Activated T-helper 17 cell treated with anti-CD3 and anti-CD28 coated beads, Interleukin-2, amount 50 U/mL, for 72 hours (primary cell): ENCODE measurements at places on chromosomes 13 and 19.

- no peak for ATAC-seq
These were observed 1.6 kb upstream of the ZBTB7A start for GRCh38 chr19:4068047-4068966.

- ATAC-seq, result peak; percentile 97
These were observed at the start of gene LRRC63 for GRCh38 chr13:46211483-46212351. TSS of gene LRRC63 (plus strand) at chr13:46211928. CDS start at chr13:46213035, 1,107 bp downstream.

GRCh38 chr13:46698910-46699460, 98.0 kb downstream of the ESD start:
- ATAC-seq, result no peak

DNA sequence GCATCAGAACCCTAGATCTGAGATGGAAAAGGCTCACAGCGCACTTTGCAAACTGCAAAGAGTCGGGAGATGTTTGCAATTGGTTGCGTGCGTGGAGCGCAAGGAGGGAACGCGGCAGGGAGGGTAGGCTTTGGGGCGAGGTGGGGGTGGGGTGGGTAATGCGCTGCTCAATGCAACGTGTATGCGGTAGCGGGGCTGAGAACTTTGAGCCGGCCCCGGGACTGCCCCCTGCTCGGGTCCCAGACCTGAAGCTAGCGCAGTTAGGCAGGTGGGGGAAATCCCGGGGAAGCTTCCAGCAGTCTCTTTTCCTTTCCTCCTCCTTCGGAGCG, 971 bp downstream of the FOSB start:
- ATAC-seq, result peak; percentile 49

- no peak for ATAC-seq
These were observed 4.7 kb upstream of the PRMT1 start for GRCh38 chr19:49672131-49672919.

DNA sequence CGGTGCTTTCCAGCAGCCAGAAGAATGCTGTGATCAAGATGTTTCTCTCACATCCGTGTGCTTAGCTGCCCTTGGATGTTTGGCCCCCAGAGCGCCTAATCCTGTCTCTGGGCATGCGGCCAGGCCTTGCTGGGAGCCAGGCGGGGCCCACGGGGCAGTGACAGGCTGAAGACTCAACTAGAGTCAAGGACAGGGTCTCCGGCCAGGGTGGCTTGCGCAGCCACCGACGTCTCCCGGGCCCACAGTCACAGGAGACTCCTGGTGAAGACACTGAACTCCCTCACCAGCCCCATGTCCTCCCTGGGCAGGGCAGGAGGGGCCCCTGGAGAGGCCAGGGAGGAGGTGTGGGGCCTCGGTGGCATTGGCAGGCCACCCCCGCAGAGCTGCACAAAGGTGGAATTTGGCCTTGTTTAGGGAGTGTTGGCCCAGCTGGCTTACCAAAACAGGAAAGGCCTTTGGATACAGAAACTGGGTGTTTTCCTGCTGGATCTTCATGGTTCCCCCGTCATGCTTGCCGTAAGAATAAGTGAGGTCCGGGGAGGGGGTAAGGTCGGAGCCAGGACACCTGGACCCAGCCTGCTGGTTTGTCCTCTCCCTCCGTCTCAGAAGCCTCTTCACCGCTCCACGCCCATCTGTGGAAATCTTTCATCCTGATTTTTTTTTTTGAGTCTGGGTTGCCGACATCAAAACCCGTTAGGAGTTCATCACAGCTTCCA, 10.0 kb upstream of the NDUFS7 start:
- no peak for ATAC-seq

GRCh38 chr13:113789167-113789566, 30.1 kb downstream of the TMEM255B start:
- ATAC-seq, result no peak

- ATAC-seq, result no peak
These were observed 43.7 kb upstream of the ADGRE5 start for GRCh38 chr19:14337510-14337909.

DNA sequence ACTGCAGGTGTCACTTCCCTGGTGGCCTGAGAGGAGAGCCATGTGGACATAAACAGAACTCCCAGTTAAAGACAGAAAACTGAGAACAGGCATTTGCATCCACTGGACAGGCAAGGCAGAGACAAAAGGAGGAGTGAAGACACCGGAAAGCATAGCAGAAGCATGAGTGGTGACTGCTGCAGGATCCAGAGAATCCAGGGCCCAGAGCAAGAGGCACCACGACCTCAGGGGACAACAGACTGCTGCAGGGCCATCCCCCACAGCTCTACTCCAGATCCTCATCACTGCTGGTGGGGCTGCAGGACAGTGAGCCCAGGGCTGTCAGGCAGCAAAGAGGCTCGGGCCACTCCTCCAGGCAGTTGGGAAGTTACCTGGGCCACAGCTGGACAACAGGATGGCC, 14.5 kb upstream of the ISYNA1 start:
- no peak for ATAC-seq

DNA sequence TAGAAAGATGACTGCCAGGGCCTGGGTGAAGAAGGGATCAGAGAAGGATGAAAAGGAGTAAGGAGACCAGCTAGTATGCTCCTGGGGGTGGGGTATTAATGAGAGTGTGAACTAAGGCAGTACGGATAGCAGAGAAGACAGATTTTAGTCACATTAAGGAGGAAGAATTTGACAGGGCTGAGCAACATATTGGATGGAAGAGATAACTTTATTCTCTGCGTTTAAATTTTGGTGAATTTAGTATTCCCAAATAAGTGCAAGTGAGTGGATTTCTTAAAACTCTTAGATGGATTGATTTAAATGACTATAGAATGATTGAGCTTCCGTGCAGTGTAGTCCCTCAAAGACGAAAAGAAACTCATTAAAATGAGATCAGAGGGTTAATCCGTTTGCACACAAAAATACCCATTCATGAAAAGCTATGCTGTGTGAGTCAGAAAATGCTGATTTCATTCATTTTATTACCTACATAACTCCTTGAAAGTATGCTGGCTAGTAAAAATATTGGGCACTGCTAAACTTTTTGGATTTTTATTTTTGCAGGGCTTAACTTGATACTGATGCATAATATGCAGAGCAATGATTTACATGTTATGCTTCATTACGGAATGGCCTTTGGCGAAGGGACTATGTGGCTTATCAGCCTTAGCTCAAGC, 54.1 kb downstream of the WDFY2 start:
- ATAC-seq, result no peak

- no peak for ATAC-seq
These were observed 1315.4 kb downstream of the PCDH9 start for GRCh38 chr13:65914716-65915115.

GRCh38 chr13:30523211-30523610, 57.5 kb upstream of the HMGB1 start:
- ATAC-seq, result no peak

DNA sequence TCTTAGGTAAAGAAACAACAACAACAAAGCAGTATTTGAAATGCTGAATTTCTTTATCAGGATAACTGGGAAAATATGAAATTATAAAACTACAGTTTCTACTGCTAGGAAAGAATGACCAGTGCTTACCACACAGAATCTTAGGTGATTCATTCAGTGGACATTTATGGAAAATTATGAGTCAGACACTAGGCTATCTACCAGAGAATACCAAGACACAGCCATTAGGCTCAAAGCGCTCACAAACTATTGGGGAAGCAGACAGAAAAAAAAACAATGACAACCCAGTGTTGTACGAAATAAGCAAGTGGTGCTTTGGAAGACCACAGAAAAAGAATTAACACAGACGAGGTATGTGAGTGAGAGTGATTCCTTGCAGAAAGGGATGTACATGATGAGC, 1019.5 kb downstream of the PCDH9 start:
- ATAC-seq, result no peak

- ATAC-seq, result peak; percentile 74
These were observed 9.8 kb downstream of the SIGLEC10 start for GRCh38 chr19:51407511-51408131.

GRCh38 chr19:35083691-35084508, 31.7 kb upstream of the FXYD3 start:
- ATAC-seq, result no peak

DNA sequence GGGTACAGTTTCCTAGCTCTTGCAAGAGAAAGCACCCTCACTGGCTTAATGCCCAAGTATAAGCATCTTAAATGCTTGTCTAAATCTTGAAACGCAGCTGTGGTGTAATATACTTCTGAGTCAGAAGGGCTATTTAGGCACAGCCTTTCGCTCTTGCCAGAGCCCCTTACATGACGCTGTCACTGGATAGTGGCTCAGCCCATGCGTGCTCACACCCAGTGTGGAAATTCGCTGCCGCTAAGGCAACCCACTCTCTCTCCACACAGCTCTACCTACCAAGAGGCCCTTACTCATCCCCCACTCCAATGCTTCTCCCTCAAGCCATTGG, 24.0 kb downstream of the UQCRFS1 start:
- ATAC-seq, result no peak

- ATAC-seq, result no peak
These were observed 30.7 kb upstream of the RCBTB2 start for GRCh38 chr13:48563626-48564025.

- no peak for ATAC-seq
These were observed 2.0 kb downstream of the ZNF57 start for GRCh38 chr19:2902590-2903218.

GRCh38 chr19:45908956-45909355, 5.6 kb downstream of the NANOS2 start:
- ATAC-seq, result peak; percentile 86

- ATAC-seq, result no peak
These were observed 4.8 kb downstream of the KLF16 start for GRCh38 chr19:1858412-1859081.

DNA sequence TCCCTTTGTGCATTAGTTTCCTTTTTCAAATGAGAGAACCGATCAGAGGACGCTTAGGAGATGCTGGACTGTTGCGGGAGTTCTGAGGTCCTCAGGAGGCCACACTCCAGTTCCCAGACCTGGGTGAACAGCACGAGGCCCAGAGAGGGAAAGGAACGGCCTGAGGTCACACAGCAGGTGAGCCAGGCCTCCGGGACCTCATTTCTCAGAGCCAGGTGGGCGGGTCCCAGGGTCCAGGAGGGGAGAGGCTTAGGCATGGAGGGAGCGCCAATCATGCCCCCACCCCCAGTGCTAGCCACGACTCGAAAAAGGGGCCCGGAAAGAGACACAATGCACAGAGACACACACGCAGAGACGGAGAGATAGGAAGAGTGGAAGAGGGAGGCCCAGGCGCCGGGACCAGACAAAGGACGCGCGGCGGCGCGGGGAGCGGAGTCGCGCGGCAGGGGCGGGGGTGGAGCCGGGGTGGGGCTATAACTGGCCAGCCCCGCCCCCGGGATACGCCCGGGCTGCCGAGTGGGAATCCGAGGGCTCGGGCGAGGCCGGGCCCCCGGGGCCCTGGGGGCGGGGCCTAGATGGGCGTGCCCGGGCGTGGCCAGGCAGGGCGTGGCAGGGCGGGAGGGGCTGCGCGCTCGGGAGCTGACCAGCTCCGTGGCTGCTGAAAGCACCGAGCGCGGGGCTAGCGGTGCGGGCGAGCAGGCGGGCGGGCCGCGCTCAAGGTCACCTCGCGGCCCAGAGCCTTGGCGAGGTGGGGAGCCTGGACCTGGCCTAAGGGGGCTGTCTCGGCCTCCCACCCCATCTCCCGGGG, 1.6 kb downstream of the ELAVL3 start:
- no peak for ATAC-seq

DNA sequence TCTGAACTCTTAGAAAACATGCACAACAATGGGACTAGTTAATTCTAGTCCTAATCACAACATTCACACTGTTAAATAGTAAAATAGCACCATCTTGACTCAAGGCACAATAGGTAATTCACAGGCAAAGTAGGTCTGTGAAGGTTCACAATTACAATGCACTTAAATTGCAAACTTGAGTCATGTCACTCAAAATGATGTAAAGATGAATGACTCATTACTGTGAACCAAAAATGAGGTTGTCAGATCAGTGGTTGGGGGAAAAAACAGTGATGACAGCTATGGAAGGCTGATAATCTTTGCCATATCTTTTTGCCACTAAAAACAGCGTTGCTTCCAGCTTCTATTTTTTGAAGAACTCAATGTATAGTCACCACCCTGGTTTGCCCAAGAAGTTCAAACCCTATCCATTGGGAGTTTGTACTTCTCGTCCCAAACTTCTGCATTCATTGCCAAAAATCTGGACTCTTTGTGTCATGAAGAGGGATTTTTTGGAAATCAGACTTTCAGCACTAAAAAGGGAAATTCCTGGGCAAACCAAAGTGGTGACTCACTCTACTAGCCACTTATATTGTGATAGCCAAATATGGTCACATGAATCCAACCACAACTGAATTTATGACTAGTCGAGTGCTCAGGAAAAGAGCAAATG, 200.9 kb upstream of the TMTC4 start:
- ATAC-seq, result peak; percentile 89

DNA sequence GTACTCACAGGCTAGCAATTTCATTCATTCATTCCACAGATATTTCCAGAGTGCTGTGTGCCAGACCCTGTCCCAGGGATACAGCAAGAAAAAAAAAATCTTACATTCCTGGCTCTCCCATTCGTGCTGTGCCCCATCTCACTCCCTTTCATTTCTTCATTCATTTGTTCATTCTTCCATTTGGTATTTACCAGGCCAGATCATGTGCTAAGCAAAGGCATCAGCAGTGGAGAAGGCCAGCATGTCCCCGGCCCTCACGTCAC, 2.3 kb downstream of the MAP3K10 start:
- ATAC-seq, result no peak

- ATAC-seq, result no peak
These were observed 244.6 kb upstream of the SGCG start for GRCh38 chr13:22936228-22936627.

GRCh38 chr19:39428283-39429112, 7.3 kb downstream of the RPS16 start:
- ATAC-seq, result no peak

GRCh38 chr13:31733647-31734046, 5.7 kb upstream of the RXFP2 start:
- no peak for ATAC-seq

- ATAC-seq, result peak; percentile 96
These were observed 4.7 kb downstream of the PNMA8A start for GRCh38 chr19:46466536-46467196.

- no peak for ATAC-seq
These were observed 21.0 kb downstream of the RFX1 start for GRCh38 chr19:13984875-13985741.

GRCh38 chr13:28268800-28269223, 130.5 kb downstream of the PAN3 start:
- ATAC-seq, result peak; percentile 98

- no peak for ATAC-seq
These were observed 560.2 kb upstream of the SPRY2 start for GRCh38 chr13:80901111-80901510.

DNA sequence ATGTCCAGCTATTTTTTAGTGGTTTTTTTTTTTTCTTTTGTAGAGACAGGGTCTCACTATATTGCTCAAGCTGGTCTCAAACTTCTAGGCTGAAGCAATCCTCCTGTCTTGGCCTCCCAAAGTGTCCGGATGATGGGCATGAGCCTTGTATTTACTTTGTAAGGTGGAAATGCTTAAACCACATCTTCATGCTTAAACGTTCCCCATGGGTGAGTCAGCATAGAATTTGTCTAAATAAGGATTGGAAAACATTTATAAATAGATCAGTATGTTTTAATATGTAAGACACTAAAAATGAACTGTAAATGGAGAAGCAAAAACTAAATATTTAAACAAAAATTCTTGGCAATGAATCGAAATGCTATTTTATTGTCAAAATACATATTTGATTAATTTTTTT, 698.0 kb downstream of the PCDH9 start:
- no peak for ATAC-seq
